ENCODE measurements at places on chromosomes 12 and 14. TPM values are rescaled to one million over a fixed set of nuclear protein-coding genes. Genes with fewer than 3 reads are reported as not detected.

The PLEKHG7 gene
- total RNA-seq, result not detected

The TNS2 gene
- 56.2 TPM for total RNA-seq

The RPGRIP1 gene
- total RNA-seq, result not detected

The PTPRR gene
- total RNA-seq, result not detected

The PTHLH gene
- total RNA-seq, result not detected

The MYF5 gene
- not detected for total RNA-seq

The EML5 gene
- total RNA-seq, result 0.19 TPM

The RND1 gene
- total RNA-seq, result 3.4 TPM

The HRK gene
- not detected for total RNA-seq

The NCOR2 gene
- 25.7 TPM for total RNA-seq

The LRRK2 gene
- 0.65 TPM for total RNA-seq

The RPS29 gene
- total RNA-seq, result 3,318 TPM

The MYBPC1 gene
- total RNA-seq, result not detected

The PDE3A gene
- 3.1 TPM for total RNA-seq

The SLC25A21 gene
- 0.74 TPM for total RNA-seq

The MMP17 gene
- total RNA-seq, result 14.0 TPM

The GLIPR1L2 gene
- 0.05 TPM for total RNA-seq

The LRTM2 gene
- not detected for total RNA-seq

The ARHGEF40 gene
- 7.3 TPM for total RNA-seq

The RPS6KA5 gene
- 6.1 TPM for total RNA-seq

The PPP1R1A gene
- 0.17 TPM for total RNA-seq

The DAO gene
- not detected for total RNA-seq

The RASSF8 gene
- 98.0 TPM for total RNA-seq

The BATF gene
- 3.2 TPM for total RNA-seq

The PA2G4 gene
- total RNA-seq, result 106 TPM

The MSI1 gene
- total RNA-seq, result not detected

The CBLN3 gene
- 1.0 TPM for total RNA-seq

The LMNTD1 gene
- total RNA-seq, result 0.19 TPM

The KRT79 gene
- not detected for total RNA-seq

The AQP2 gene
- total RNA-seq, result not detected

The TMEM229B gene
- total RNA-seq, result 1.4 TPM

The TCTN2 gene
- 8.0 TPM for total RNA-seq
